Gastrocnemius medialis (tissue), 4 donors: ENCODE measurements at places on chromosomes 5 and 9. TPM values are rescaled to one million over a fixed set of nuclear protein-coding genes. Genes with fewer than 3 reads are reported as not detected.

The PHF24 gene
- total RNA-seq: 0.04 TPM

The FSD1L gene
- total RNA-seq: 19.6 TPM

The PCDHB12 gene
- total RNA-seq: 0.52 TPM

The FAM221B gene
- total RNA-seq: not detected

- peak overlapping the region; percentile 31 for H3K27ac ChIP-seq
- no peaks in the 10 kb centered on the region for H3K4me1 ChIP-seq
- no peaks in the 10 kb centered on the region for H3K36me3 ChIP-seq
- H3K27me3 ChIP-seq: no peaks in the 10 kb centered on the region
- no peak for DNase-seq
Measured at GRCh38 chr5:9288234-9288633, 257.6 kb downstream of the SEMA5A start.

DNA sequence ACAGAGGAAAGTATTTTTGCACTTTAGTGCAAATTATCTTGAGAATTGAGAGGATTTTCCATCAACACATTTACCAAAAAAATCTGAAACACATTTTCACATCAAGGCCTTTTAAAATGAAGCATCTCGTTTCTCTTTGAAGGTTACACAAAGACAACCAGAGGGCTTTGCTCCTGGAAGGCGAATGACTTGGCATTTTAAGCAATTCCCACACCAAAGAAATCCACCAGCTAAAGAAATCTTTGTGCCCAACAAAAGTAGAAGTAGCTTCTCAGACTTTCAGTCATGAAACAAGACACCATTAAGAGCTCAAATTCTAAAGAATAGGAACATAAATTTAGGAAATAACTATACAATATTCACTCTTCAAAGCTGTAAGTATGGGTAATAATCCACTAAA, 59.9 kb downstream of the HABP4 start:
- no peaks in the 10 kb centered on the region for H3K27me3 ChIP-seq
- no peak for DNase-seq
- no peak overlapping the region for H3K4me3 ChIP-seq

DNA sequence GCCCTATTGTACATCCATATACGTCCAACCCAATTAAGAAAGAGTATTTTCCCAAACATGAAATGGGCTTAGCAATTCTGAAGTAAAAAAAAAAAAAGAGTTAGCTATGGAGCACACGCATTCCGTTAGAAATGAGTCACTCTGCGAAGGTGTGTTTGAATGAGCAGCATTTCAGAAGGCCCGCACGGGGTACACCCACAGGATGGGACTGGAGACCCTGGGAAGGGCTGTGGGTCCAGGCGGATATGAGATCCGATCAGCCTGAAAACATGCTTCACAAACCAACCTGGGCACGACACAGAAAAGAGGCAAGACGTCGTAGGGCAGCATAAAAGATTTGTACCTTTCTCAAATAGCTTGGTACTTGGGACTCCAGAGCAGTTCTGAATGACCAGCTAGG, 173.9 kb upstream of the KLF9 start:
- no peaks in the 10 kb centered on the region for H3K27me3 ChIP-seq
- no peak for DNase-seq
- no peaks in the 10 kb centered on the region for H3K36me3 ChIP-seq
- H3K4me3 ChIP-seq: no peak overlapping the region
- H3K4me1 ChIP-seq: peaks cover 37% of the 10 kb centered on the region

GRCh38 chr5:15940905-15941304, 238.7 kb downstream of the MARCHF11 start:
- H3K4me3 ChIP-seq: no peak overlapping the region
- H3K36me3 ChIP-seq: no peaks in the 10 kb centered on the region
- H3K4me1 ChIP-seq: no peaks in the 10 kb centered on the region
- no peak overlapping the region for H3K27ac ChIP-seq
- no peaks in the 10 kb centered on the region for H3K27me3 ChIP-seq

- no peaks in the 10 kb centered on the region for H3K27me3 ChIP-seq
- no peak overlapping the region for H3K4me3 ChIP-seq
- H3K4me1 ChIP-seq: no peaks in the 10 kb centered on the region
- no peaks in the 10 kb centered on the region for H3K36me3 ChIP-seq
Measured at GRCh38 chr5:138230981-138231589, 18.0 kb upstream of the CDC23 start.

DNA sequence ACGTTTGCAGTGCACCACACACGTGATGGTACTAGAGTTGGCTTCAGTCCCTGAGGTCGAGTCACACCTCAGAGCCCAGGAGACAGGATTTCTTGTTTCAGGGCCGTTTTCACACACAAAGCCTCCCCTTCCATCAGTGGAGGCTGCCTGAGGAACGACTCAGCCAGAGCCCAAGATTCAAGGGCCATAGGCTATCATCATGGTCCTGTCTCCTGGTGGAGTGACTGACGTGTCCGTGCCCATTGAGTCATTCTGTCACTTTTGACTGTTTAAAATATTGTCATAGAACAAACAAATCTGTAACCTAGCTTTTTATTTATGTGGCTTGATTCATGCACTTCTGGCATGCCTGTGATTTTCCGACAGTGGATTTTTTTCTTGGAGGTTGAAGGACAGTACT, 28.3 kb downstream of the CAMK2A start:
- H3K4me1 ChIP-seq: peaks cover 15% of the 10 kb centered on the region
- no peaks in the 10 kb centered on the region for H3K36me3 ChIP-seq
- no peak for DNase-seq
- H3K27me3 ChIP-seq: no peaks in the 10 kb centered on the region

DNA sequence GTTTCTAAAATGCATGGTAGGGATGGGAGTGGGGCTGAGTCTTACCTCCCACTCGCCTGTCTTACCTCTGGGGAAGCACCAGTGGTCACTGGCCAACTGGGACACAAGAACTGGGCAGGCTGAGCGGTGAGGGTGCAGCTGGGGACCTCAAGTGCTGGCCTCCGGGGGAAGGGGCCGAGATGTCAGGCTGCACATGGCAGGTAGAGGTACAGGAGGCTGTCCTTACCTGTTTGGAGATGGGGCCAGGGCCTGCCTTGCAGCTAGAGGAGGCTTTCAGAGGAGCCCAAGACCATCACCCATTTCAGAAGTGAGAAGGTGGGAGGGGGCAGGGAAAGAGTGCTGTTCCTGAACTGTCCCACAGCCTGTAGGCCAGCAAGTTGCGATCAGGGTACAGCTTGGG, 14.2 kb downstream of the PSAT1 start:
- H3K27me3 ChIP-seq: no peaks in the 10 kb centered on the region
- no peak overlapping the region for H3K27ac ChIP-seq
- no peak overlapping the region for H3K4me3 ChIP-seq
- H3K36me3 ChIP-seq: no peaks in the 10 kb centered on the region

DNA sequence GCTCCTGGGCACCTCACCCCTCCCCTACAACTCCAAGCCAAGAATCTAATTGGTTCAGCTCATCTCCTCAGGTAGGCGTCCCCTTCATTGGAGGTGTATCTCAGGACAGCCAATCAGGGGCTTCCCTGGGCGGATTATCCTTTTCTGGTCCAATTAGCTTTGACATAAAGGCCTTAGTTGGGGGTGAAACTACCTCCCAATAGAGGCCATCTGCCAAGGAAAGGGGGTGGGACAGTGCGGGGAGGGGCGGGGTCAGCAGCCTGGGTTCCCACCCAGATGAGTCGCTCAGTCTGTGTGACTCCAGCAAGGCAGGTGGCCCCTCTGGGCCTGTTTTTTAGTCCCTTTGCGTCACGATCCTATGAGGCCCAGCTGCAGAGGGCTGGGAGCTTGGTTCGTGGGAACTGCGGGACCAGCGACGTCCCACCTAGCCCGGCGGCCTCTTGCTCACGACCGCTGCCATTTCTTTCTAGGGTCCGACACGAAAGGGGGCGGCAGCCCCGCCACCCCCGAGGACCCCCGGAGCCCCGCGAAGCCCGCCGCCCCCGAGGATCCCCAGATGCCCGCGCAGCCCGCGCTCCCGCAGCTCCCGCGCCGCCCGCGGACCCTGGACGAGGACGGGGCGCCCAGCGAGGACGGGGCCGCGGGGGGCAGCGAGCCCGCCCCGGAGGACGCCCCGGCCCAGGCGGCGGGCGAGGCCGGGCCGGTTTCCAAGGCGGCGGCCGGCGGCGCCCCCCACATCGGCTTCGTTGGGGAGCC, 8.9 kb downstream of the PRRT1B start:
- no peak overlapping the region for H3K4me3 ChIP-seq
- no peaks in the 10 kb centered on the region for H3K36me3 ChIP-seq
- no peak for DNase-seq
- H3K27me3 ChIP-seq: peaks cover 40% of the 10 kb centered on the region
- H3K4me1 ChIP-seq: no peaks in the 10 kb centered on the region

- no peaks in the 10 kb centered on the region for H3K36me3 ChIP-seq
- H3K4me1 ChIP-seq: peaks cover 19% of the 10 kb centered on the region
- no peak overlapping the region for H3K4me3 ChIP-seq
- H3K27me3 ChIP-seq: no peaks in the 10 kb centered on the region
Measured at GRCh38 chr9:2681981-2682380, 35.3 kb upstream of the KCNV2 start.

DNA sequence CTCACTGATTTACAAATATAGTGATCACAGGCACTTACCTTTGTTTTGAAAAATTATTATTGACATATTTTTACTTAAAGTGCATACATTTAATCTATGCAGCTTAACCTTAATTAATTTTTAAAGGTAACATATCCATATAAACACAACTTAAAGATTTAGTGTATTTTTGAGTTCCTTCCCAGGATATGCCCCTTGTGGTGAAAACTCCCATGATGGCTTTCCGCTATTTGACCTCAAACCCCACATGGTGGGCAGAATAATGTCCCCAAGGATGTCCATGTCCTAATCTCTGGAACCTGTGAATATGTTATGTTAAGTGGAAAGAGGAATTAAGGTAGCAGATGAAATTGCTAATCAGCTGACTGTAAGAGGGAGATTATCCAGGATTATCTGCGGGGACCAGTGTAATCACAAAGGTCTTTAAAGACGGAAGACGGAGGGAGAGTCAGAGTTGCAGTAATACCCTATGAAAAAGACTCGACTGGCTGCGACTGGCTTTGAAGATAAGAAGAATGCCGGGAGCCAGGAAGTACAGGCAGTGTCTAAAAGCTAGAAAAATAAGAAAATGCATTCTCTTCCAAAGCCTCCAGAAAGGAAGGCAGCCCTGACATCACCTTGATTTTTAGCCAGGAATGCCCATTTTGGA, 193.9 kb downstream of the ICE1 start:
- H3K27ac ChIP-seq: no peak overlapping the region
- no peaks in the 10 kb centered on the region for H3K27me3 ChIP-seq
- H3K36me3 ChIP-seq: no peaks in the 10 kb centered on the region
- no peaks in the 10 kb centered on the region for H3K4me1 ChIP-seq

DNA sequence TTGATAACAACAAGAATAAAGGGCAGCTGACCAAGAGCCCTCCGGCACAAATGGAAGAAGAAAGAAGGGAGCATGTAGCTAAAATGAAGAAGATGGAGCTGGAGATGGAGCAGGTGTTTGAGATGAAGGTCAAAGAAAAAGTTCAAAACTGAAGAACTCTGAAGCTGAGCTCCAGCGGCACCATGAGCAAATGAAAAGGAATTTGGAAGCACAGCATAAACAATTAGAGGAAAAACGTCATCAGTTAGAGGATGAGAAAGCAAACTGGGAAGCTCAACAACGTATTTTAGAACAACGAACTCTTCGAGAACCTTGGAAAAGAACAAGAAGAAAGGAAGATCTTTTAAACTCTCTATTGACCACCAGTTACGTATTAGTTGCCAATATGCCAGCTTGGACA, 100.9 kb downstream of the GABBR2 start:
- no peaks in the 10 kb centered on the region for H3K36me3 ChIP-seq
- no peak overlapping the region for H3K4me3 ChIP-seq
- no peaks in the 10 kb centered on the region for H3K4me1 ChIP-seq

GRCh38 chr5:100787648-100788047, 115.4 kb downstream of the ST8SIA4 start:
- H3K27ac ChIP-seq: no peak overlapping the region
- H3K4me1 ChIP-seq: no peaks in the 10 kb centered on the region
- H3K27me3 ChIP-seq: no peaks in the 10 kb centered on the region
- H3K4me3 ChIP-seq: no peak overlapping the region
- DNase-seq: no peak

- no peak overlapping the region for H3K27ac ChIP-seq
- peaks cover 22% of the 10 kb centered on the region for H3K4me1 ChIP-seq
- no peak for DNase-seq
Measured at GRCh38 chr5:55701462-55702103, 10.5 kb downstream of the SLC38A9 start.

- no peak overlapping the region for H3K27ac ChIP-seq
- H3K36me3 ChIP-seq: no peaks in the 10 kb centered on the region
- H3K4me1 ChIP-seq: peaks cover 10% of the 10 kb centered on the region
- H3K27me3 ChIP-seq: no peaks in the 10 kb centered on the region
- H3K4me3 ChIP-seq: no peak overlapping the region
Measured at GRCh38 chr5:133220851-133221674, 169.2 kb downstream of the HSPA4 start.

- H3K27me3 ChIP-seq: no peaks in the 10 kb centered on the region
- no peaks in the 10 kb centered on the region for H3K36me3 ChIP-seq
- H3K4me3 ChIP-seq: no peak overlapping the region
- DNase-seq: no peak
- H3K4me1 ChIP-seq: no peaks in the 10 kb centered on the region
Measured at GRCh38 chr9:68794898-68795297, 89.9 kb downstream of the PIP5K1B start.

GRCh38 chr5:114184006-114184405, 177.9 kb upstream of the KCNN2 start:
- H3K4me1 ChIP-seq: no peaks in the 10 kb centered on the region
- no peaks in the 10 kb centered on the region for H3K36me3 ChIP-seq
- no peak for DNase-seq
- no peaks in the 10 kb centered on the region for H3K27me3 ChIP-seq
- H3K4me3 ChIP-seq: no peak overlapping the region

- peaks cover 11% of the 10 kb centered on the region for H3K4me1 ChIP-seq
- no peak overlapping the region for H3K27ac ChIP-seq
- H3K36me3 ChIP-seq: no peaks in the 10 kb centered on the region
- no peaks in the 10 kb centered on the region for H3K27me3 ChIP-seq
- DNase-seq: no peak
Measured at GRCh38 chr5:37495668-37496347, 116.7 kb downstream of the WDR70 start.

DNA sequence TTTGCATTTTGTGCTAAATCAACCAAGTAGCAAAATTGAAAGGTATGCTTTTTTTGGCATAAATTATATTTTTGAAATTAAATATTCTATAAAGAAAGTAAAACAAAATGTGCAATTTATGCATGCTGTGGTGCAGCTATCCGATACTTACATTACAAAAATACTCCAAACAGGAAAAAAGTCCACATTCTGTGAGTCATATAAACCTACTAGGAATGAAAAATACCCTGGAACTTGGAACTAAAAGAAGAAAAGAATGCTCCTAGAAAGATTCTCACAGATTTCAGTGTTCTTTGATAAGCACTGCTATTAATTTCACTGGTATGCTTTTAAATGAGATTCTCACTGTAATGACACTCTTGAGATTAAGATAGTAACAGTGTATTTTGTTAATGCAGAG, 92.6 kb downstream of the OSMR start:
- H3K27ac ChIP-seq: no peak overlapping the region
- H3K27me3 ChIP-seq: no peaks in the 10 kb centered on the region
- no peak for DNase-seq

GRCh38 chr9:36438536-36439236, 38.6 kb upstream of the RNF38 start:
- H3K27me3 ChIP-seq: no peaks in the 10 kb centered on the region
- no peak for DNase-seq
- H3K36me3 ChIP-seq: no peaks in the 10 kb centered on the region
- H3K4me1 ChIP-seq: peaks cover 9% of the 10 kb centered on the region
- no peak overlapping the region for H3K4me3 ChIP-seq
- no peak overlapping the region for H3K27ac ChIP-seq
